Midbrain (tissue), 1 donor: ENCODE measurements at places on chromosomes 2 and 18.

- DNase-seq, result no peak
Measured at GRCh38 chr18:73791081-73791480, 356.6 kb downstream of the FBXO15 start.

- no peak for DNase-seq
Measured at GRCh38 chr18:58359218-58359617, 269.7 kb downstream of the ALPK2 start.

- DNase-seq, result no peak
Measured at GRCh38 chr2:137316075-137316474, 550.7 kb downstream of the THSD7B start.

- no peak for DNase-seq
Measured at GRCh38 chr2:238873381-238873801, 25.5 kb downstream of the TWIST2 start.

- DNase-seq, result no peak
Measured at GRCh38 chr18:57754577-57755338, 48.4 kb downstream of the ATP8B1 start.

GRCh38 chr2:45205985-45206384 lies 196.7 kb upstream of the SIX2 start:
- DNase-seq, result no peak

DNA sequence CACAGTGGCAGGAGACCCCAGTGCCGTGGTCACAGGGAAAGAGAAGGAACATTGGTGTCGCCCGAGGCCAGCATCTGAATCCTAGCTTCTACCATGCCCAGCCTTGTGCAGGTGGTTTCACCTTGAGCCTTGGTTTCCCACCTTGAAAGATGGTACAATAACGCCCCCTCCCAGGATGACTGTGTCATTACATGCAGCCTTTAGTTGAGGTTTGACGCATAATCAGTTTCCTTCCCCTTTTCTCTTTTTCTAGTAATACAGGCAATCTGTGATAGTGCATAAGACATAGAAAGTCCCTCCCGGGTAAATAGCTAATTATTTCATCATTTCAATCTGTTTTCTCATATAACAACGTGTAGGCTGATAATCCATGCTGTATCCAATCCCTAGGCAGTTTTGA lies 29.8 kb upstream of the ZNF407 start:
- no peak for DNase-seq
